T-helper 2 cell (primary cell): ENCODE measurements at places on chromosomes 6 and 20.

- no peak for DNase-seq
These were observed 300.1 kb downstream of the PHF3 start for GRCh38 chr6:63935732-63936131.

GRCh38 chr6:9044426-9044825 is 609.1 kb upstream of the SLC35B3 start:
- no peak for DNase-seq

- no peak for DNase-seq
These were observed 15.5 kb downstream of the EBF4 start for GRCh38 chr20:2708073-2708415.

- no peak for DNase-seq
These were observed 106.9 kb upstream of the SGK1 start for GRCh38 chr6:134424798-134425170.

DNA sequence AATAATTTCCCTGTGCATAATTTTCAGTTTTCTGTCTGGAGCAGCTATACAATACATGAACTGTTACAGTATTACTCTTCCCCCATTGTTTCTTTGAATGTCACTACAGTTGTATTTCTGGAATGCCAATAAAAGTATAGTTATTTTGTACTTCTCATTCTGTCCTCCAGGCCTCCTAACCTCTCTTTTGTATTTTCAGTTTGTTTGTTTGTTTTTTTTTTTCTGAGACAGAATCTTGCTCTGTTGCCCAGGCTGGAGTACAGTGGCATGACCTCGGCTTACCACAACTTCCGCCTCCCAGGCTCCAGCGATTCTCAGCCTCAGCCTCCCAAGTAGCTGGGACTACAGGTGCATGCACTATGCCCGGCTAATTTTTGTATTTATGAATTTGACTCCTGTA is 16.8 kb upstream of the ARID1B start:
- DNase-seq = no peak

GRCh38 chr6:138563650-138564049 is 64.4 kb upstream of the NHSL1 start:
- DNase-seq = no peak
